HFFc6 (cell line): ENCODE measurements at places on chromosomes 1 and 21.
A peak's percentile ranks its signal among the peaks of the same experiment; 100 is the strongest.

- DNase-seq: peak; percentile 98
Observed at GRCh38 chr1:66331658-66332547, 202.1 kb upstream of the SGIP1 start.

GRCh38 chr1:89633800-89634625 lies 1.1 kb downstream of the LRRC8C start:
- DNase-seq: peak; percentile 12

- no peak for DNase-seq
Observed at GRCh38 chr1:92881391-92881790, 49.6 kb downstream of the RPL5 start.

DNA sequence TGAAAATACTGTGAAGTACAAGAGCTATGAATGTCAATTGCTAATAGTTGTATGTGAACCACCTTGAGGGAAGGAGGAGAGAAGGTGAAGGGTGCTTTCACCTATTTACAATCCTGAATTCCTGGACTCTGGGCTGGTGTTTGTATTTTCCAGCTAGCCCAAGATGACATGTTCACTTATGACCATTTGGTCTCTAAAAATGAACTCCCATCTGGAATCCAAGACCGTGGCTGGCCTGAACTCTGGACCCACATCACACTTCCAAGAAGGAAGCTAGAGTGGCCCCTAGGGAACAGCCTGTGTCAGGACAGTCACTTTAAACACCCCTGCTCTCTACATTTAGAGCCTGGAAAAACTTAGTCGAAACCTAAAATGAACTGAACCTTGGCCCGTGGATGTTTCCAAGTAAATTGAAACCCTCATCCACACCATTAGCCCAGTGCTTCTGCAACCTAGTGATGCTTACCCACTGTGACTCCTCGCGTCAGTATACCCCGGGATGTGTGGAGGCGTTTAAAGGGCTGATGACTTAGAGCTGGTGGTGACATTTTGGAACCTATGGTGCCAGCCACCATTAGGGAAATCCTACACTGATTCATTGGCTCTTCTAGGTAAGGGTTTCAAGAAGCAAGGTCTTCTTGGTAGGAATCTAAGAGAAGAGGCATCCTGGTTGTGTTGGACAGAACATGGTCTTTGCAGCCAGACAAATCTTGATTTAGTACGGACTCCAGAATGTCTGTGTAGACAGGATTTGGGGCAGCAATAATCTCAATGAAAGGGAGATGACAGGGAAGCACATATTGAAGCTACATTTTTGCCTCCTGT lies 171.5 kb upstream of the IRF2BP2 start:
- DNase-seq: no peak

DNA sequence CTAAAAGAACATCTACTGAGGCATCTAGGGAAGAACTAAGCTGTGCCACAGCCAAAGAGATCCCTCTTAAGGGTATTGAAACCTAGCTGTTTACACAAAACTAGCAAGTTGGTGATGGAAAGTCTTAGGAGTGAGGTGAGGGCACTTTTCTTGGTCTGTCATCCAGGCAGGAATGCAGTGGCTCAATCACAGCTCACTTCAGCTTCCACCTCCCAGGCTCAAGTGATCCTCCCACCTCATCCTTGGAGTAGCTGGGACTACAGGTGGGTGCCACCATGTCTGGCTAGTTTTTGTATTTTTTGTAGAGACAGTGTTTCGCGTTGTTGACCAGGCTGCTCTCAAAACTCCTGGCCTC lies 2.4 kb downstream of the PLEKHO1 start:
- no peak for DNase-seq

DNA sequence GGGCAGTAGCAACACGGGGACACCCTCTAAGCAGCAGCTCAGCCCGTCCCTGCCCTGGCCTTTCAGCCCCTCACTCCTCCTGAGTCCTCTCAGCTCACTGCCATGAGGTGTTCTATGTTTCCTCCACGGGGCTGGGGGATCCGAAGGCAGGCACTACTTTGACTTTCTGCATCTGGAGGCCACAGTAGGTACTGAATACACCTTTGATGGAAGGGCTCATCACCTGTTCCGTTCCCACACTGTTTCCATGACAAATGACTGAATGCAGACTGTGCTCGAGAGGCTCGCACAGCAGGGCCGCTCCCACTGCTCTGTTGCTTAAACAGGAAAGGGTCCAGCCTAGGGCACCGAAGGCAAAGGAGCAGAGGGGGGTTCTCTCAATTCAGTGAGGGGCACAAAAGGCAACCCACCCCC lies 77.6 kb upstream of the DNAH14 start:
- DNase-seq: no peak

- no peak for DNase-seq
Observed at GRCh38 chr1:178933105-178933561, 62.3 kb upstream of the ANGPTL1 start.

DNA sequence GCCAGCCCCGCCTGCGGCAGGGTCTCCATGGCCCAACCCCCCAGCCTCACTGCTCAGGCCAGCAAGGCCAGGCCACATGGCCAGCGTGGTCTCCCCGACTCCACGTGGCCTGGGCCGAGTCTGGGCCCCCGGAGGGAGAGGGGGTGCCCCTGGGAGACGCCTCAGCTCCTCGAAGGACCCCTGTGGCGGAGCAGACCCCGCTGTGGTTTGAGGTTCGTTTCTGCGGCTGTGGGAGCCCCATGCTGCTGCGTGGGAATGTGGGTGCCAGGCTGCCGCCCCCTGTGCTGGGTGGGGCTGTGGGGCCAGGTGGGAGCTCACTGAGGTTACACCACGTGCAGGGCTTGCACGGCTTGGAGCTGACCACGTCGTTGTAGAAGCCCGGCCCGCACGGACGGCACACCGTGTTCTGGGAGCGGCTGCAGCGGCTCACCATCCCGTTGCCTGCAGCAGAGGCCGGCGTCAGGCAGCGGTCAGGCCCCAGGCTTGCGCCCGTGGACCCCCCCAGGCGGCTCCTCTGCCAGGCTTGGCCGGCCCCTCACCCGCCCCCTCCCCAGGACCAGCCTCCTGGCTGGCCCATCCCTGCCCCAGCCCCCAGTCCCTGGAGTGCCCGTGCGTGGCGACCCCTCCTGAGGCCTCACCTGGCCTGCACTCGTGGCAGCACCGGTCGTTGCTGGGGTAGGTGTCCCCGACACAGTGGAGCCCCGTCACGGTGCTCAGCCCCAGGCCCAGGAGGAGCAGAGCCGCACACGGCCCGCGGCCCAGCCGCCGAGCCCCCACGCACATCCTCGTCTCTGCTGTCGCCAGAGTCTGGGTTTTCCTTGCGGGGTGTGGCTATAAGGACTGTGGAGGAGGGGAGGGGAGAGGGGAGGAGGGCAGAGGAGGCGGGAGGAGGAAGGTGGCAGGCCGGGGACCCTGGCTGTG lies at the start of gene TNFRSF4:
Gene TNFRSF4 (minus strand): TSS at position 809 of the 921 bp plus-strand sequence. CDS start 26 bp downstream, at position 783.
- no peak for DNase-seq

- DNase-seq: no peak
Observed at GRCh38 chr1:21472861-21473260, 32.9 kb downstream of the NBPF3 start.

- DNase-seq: no peak
Observed at GRCh38 chr1:10932088-10932487, 80.4 kb upstream of the TARDBP start.

DNA sequence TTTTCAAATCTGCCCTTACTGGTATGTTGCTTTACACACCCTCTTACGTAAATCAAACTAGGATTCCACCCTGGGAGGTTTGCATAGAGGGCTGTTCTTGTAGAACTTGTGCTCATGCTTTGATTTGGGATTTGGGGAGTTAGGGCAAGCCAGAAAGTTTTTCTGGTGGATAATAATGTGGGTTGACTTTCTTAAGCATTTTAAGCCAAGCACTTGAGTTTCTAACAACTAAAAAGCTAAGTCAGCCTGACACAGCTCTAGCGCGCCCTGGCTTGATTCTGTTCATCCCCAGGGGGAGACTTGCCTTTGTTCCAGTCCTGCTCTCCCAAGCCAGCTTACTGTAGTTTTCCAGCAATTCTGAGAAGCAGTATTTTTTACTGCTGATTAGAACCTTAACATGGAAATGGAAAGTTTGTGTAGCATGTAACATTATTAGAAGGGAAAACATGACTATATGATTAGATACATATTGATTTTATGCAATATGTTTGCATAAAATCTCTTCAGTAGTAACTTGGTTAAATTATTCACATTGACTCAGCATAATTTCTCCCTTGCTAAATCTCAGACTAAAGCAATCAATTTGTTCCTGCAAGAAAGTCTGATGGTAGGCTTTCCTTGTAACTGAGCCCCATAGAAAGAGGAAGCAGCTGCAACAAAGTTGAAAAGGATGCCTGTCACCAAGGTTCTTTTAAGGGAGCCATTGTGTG lies 11.0 kb upstream of the PGD start:
- peak; percentile 80 for DNase-seq

- DNase-seq: no peak
Observed at GRCh38 chr1:164256456-164256855, 302.5 kb upstream of the PBX1 start.

DNA sequence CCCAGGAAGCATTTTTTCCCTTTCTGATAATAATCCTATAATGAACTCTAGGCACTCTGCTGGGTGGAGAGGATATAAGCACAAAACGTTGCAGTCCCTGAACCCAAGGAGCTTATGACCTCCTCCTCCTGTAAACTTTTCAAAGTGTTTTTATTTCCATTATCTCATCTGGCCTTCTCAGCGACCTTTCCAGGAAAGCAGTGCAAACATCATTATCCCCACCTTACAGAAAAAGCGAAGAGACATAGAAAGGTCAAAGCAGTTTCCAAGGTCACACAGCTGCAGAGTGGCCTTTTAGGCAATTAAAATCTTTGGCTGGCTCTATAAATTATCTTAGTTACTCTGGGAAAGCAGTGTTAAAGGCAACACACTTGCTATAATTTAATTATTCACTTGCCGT lies 63.8 kb downstream of the OLFML3 start:
- no peak for DNase-seq

- DNase-seq: no peak
Observed at GRCh38 chr1:233326811-233327650, 493 bp upstream of the MAP3K21 start.

DNA sequence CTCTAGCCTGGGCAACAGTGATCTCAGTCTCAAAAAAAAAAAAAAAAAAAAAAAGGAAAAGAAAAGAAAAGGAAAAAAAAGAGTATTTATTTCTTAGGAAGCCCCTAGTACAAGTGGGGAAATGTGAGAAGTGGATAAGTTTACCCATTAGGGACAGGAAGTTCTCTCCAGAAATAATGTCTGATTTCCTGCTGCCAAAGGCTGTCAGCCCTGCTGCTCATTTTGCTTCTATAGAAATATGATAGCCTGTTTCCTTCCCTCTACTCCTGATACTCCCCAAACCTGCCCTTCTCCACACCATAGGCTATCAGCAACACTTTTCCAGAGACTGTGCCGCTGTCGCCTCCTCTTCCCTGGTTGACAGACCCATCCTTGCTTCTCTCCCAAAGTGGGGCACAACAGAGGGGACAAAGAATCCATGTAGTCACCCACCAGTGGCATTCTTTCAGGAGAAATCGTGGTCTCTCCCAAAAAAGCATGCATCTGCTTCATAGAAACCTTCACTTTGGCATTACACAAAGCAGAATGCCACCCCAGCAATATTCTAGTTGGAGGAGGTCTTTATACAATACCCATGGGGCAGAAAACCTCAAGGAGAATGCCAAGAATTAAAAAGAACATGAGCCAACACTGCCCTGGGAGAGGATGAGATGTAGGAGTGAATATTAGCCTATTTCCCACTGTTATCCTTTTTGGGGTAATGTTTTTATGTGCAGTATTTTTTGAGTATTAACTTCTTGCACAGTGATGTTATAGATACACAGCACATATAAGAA lies 166.3 kb upstream of the NR5A2 start:
- DNase-seq: no peak

DNA sequence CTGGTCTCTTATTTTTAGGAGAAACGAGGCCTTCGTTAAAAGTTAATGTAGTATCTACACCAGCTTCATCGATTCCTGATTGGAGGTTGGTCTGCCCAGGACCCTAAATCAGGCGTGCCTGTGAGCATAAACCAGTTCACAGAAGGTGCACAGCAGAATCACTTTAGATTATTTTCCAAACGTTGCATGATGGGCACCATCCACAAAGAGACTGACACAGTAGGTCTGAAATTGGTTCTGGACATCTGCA lies 256 bp upstream of the TARBP1 start:
- no peak for DNase-seq

DNA sequence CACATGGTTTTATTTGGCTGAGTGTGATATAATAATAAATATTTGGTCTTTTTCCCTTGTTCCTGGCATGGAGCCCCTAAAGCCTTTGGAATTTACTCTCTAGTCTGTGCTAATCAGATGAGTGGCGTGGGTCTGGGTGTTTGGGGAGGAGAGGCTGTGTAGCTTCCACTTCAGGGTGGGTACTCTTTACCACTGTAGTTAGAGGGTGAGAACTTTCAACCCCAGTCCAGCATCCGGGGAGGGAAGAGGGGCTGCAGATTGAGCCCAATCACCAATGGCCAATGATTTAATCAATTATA lies 20.0 kb downstream of the USP25 start:
- no peak for DNase-seq

- no peak for DNase-seq
Observed at GRCh38 chr21:33007747-33008146, 18.0 kb upstream of the OLIG2 start.

DNA sequence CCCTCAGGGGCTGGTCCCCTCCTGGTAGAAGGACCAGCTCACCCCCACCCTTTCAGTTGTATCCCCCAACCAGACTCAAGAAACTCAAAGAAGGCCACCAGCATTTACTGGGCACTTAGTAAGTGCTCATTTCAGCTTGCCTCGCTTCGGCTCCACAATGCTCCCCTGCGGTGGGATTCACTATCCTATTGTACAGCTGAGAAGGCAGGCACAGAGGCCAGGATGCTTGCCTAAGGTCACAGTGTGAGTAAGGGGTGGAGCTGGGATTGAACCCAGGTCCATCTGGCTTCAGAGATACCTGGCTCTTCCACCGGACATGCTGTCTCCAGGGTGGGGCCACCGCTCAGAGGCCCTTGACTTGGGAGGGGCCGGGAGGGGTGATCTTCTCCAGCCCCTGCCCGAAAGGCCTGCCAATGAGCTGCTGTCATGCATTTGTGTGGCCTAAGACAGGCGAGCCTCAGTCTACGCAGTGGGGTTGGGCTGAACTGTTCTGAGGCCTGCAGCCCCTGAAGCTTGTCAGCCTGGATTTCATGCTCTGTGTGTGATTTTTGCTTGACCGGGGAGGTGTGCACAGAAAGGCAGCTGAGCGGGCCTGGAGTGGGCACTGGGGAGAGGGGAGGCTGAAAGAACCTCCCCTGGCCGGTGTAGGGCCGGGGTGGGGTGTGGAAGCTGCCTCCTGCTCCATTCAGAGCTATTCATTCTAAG lies 48.1 kb downstream of the DMRTB1 start:
- no peak for DNase-seq

GRCh38 chr1:152926091-152926490 lies 17.7 kb downstream of the IVL start:
- peak; percentile 51 for DNase-seq

DNA sequence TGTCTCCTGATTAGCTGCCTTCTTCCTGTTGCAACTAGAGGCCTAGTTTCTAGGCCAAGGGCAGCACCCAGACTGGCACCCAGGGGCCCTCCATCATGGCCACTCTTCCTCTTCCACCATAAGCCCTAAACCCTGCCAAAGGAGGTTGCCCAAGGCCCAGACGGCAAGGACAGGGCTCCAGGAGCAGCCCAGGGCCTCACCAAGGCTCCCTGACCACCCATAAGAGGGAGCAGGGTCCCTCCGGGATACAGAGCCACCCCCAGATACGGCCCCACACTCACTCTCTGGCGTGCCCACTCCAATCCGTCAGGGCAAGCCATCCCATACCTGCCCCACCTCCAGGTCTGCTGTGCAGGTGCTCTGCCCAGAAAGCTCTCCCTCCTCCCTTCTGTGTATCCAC lies 79.9 kb downstream of the ITPKB start:
- no peak for DNase-seq
